Pancreas (tissue), 10 donors: ENCODE measurements at places on chromosomes 6 and 20. TPM values are rescaled to one million over a fixed set of nuclear protein-coding genes. Genes with fewer than 3 reads are reported as not detected.

The MPIG6B gene
- not detected for polyA plus RNA-seq

The ADGRG6 gene
- 1.6 TPM for polyA plus RNA-seq

The RAET1L gene
- not detected for polyA plus RNA-seq

The RAMACL gene
- polyA plus RNA-seq, result 0.49 TPM

The PPP1R3G gene
- 0.09 TPM for polyA plus RNA-seq

The SLC16A10 gene
- polyA plus RNA-seq, result 5.1 TPM

GRCh38 chr20:63196768-63197470, 19.0 kb downstream of the YTHDF1 start:
- H3K4me3 ChIP-seq, result no peak overlapping the region
- no peak for DNase-seq
- H3K27ac ChIP-seq, result no peak overlapping the region

DNA sequence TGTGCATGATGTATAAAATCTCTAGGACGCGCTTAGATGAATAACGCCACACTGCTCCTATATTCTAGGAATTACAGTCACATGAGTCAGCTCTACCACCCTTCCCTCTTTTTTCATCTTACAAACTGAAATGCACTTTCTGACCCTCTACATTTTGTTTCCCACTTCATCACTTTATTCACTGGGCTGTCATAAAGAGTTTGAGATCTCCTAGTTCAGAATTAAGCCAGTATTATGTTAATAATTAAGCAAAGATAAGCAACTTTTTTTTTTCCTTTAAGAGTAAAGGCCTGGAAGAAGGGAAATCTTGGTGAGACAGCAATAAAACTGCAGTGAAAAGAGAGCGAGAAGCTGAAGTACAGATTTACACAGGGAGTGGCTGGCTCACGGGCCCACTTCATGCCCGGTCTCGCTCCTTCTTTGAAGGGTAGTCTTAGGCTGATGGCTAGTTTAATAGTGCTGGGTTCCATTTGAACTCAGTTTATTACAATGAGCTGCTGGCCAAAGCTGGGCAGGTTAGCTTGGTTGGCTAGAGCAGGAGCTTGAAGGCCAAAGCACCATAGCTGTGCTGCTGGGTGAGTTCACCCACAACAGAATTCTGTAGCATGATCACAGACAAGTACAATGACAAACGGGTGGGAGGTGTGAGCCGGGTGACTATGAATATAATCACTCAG, 110.6 kb downstream of the MAP7 start:
- H3K27ac ChIP-seq, result no peak overlapping the region
- no peaks in the 10 kb centered on the region for H3K36me3 ChIP-seq
- H3K27me3 ChIP-seq, result no peaks in the 10 kb centered on the region
- peak; percentile 15 for DNase-seq

DNA sequence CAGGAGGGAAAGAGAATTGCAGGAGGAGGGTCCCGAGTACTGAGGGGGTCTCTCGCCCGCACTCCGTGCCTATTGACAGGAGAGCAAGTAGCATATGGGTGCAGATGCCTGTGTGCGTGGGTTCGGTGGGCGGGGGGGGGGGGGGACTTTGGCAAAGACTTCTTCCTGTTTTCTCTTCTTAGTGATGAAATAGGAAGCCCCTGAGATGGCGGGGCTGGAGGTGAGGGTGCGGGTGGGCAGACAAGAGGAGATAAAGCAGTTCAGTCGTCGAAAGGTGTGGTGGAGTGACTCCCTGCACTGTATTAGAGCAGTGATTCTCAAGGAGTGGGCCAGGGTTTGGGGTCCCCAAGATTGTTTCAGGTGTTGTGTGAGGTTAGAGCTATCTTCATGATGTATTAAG, 3.7 kb downstream of the NAA20 start:
- H3K36me3 ChIP-seq, result no peaks in the 10 kb centered on the region
- peaks cover 21% of the 10 kb centered on the region for H3K4me1 ChIP-seq
- no peak overlapping the region for H3K27ac ChIP-seq
- no peaks in the 10 kb centered on the region for H3K27me3 ChIP-seq
- DNase-seq, result no peak

GRCh38 chr6:71446470-71446869, 157.9 kb downstream of the OGFRL1 start:
- H3K27me3 ChIP-seq, result no peaks in the 10 kb centered on the region
- H3K4me3 ChIP-seq, result no peak overlapping the region
- H3K27ac ChIP-seq, result no peak overlapping the region
- no peaks in the 10 kb centered on the region for H3K4me1 ChIP-seq
- no peaks in the 10 kb centered on the region for H3K36me3 ChIP-seq

DNA sequence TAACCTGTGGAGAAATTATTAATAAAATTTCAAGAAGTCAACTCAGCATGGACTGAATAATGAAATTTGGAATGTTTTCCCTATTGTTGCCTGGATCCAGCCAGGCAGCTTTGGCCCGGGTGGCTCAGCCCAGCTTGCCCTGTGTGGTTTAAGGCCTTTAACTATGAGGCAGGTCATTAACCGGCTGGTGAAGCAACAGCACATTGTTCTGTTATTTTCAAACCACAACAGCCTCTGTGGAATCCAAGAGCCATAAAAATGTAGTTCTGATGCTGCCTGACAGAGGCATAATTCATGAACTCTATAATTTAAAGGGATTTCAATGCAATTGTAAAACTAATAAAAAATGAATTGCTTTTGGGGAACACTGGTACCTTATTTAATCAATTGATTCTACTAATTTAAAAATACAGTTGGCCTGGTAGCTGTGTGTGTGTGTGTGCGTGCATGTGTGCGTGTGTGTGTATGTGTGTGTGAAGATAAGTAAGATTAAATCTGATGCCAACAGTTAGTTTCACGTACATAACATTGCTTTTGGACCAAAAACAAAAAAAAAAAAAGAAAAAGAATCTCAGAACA, 117.7 kb downstream of the RPS12 start:
- H3K27ac ChIP-seq, result peak overlapping the region; percentile 6
- H3K4me1 ChIP-seq, result no peaks in the 10 kb centered on the region
- H3K27me3 ChIP-seq, result no peaks in the 10 kb centered on the region
- no peak overlapping the region for H3K4me3 ChIP-seq
- no peaks in the 10 kb centered on the region for H3K36me3 ChIP-seq

- no peak overlapping the region for H3K27ac ChIP-seq
- H3K4me3 ChIP-seq, result no peak overlapping the region
- no peaks in the 10 kb centered on the region for H3K4me1 ChIP-seq
- H3K36me3 ChIP-seq, result no peaks in the 10 kb centered on the region
- H3K27me3 ChIP-seq, result no peaks in the 10 kb centered on the region
These were observed 661 bp downstream of the FNDC11 start for GRCh38 chr20:63554361-63555278.

DNA sequence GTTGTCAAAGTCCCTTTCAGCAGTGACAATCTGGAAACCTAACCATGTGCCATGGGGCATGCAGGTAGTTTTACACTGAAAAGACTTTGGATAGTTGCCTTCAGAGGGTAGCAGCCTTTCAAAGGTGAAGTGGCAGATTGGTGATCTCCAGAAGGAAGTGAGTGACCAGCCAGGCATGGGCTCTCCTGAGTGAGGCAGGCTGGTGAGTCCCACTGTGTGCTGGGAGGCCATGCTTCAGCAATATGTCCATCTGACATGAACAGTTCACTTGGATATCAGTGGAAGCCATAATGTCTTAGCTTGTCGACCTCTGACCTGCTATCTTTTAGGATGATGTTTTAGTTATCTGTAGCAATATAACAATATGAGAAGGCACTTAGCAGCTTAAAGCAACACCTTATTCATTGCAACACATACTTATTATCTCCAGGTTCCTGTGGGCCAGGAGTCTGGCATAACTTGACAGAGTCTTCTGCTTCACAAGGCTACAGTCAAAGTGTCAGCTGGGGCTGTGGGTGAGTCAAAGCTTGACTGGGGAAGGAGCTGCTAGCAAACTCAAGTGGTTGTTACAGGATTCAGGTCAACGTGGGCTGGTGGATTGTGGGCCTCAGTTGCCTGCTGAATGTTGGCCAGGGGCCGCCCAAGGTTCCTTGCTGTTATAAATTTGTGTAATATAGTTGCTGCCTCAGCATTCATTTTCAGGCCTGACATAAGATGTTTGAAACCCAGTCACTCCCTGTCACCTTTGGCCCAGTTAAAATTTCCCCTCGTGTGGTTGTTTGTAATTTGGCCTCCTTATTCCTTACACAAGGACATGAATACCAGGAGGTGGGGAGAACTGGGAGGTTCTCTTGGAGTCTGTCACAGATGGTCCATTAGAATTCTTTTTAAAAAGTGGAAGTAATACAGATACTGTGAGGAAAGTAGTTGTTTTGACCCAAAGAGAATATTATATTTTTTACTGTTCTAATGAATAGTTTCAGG, 100.2 kb downstream of the UST start:
- peaks cover 17% of the 10 kb centered on the region for H3K4me1 ChIP-seq
- H3K4me3 ChIP-seq, result no peak overlapping the region
- no peaks in the 10 kb centered on the region for H3K27me3 ChIP-seq
- DNase-seq, result no peak
- H3K27ac ChIP-seq, result peak overlapping the region; percentile 8
- no peaks in the 10 kb centered on the region for H3K36me3 ChIP-seq

GRCh38 chr6:169211881-169212280, 41.8 kb downstream of the THBS2 start:
- DNase-seq, result no peak
- no peak overlapping the region for H3K27ac ChIP-seq
- no peaks in the 10 kb centered on the region for H3K36me3 ChIP-seq
- no peak overlapping the region for H3K4me3 ChIP-seq
- no peaks in the 10 kb centered on the region for H3K27me3 ChIP-seq
- H3K4me1 ChIP-seq, result peaks cover 9% of the 10 kb centered on the region

- no peak overlapping the region for H3K27ac ChIP-seq
- H3K36me3 ChIP-seq, result no peaks in the 10 kb centered on the region
- H3K4me1 ChIP-seq, result no peaks in the 10 kb centered on the region
- H3K4me3 ChIP-seq, result no peak overlapping the region
- DNase-seq, result no peak
These were observed 5.9 kb downstream of the OCSTAMP start for GRCh38 chr20:46544576-46544975.

DNA sequence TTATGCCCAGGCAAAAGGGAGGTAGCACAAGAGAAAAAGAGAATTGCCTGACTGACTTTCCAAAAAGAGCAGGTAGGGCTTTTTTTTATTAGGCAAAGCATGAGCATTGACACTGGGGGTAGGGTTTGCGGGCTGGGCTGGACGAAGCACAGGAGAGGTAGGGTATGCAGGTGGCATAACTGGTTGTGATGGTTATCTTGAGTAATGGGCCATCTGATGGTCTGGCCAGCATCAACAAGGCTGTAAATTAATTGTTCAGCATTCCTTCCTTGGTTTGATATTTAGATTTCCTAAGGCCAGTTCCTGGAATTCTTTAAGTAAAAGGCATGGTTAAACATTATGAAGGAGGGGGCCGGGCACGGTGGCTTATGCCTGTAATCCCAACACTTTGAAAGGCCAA, 13.9 kb upstream of the BFSP1 start:
- no peak for DNase-seq
- H3K27me3 ChIP-seq, result no peaks in the 10 kb centered on the region
- no peak overlapping the region for H3K4me3 ChIP-seq
- H3K27ac ChIP-seq, result no peak overlapping the region
- no peaks in the 10 kb centered on the region for H3K36me3 ChIP-seq
- no peaks in the 10 kb centered on the region for H3K4me1 ChIP-seq

- no peak overlapping the region for H3K4me3 ChIP-seq
- H3K27ac ChIP-seq, result no peak overlapping the region
- DNase-seq, result no peak
- H3K27me3 ChIP-seq, result peaks cover 3% of the 10 kb centered on the region
- H3K4me1 ChIP-seq, result no peaks in the 10 kb centered on the region
These were observed 167.8 kb downstream of the SLC24A3 start for GRCh38 chr20:19380211-19380610.

DNA sequence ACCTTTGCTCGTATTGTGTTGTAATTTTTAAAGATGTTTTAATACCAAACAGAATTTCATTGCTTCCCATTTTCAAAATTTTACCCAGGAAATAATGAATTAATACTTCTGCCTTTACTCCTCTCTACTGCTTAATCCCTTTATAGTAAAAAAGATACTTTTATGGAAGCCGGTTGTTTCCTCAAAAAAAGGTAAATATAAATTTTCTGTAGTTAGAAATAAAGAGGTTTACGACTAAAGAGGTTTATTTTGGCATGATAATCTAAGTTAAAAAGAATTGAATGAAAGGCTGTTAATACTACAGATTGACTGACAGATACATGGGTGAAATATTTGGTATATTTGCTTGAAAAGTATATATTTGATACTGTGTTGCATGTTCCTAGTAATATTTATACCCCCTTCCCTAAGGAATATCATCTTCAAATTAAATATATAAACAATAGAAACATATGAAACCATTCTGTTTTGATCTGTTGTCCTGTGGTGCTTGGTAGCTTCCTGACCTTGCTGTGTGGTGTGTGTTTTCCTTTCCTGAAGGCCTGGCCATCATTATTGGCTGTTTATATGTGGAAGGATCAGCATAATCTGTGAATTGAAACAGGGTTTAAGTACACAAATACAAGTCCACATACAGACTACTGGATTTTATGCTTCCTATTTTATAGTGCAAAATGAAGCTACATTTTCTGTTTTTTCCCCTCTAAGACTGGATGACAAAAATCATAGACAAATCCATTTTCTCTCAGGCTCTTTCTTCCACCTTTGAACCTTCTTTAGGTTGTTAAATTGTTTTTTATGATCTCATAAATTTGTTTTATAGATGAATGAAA, 2.3 kb downstream of the LIN28B start:
- peaks cover 26% of the 10 kb centered on the region for H3K27me3 ChIP-seq
- H3K36me3 ChIP-seq, result no peaks in the 10 kb centered on the region
- H3K4me3 ChIP-seq, result no peak overlapping the region
- no peak for DNase-seq
- no peak overlapping the region for H3K27ac ChIP-seq

DNA sequence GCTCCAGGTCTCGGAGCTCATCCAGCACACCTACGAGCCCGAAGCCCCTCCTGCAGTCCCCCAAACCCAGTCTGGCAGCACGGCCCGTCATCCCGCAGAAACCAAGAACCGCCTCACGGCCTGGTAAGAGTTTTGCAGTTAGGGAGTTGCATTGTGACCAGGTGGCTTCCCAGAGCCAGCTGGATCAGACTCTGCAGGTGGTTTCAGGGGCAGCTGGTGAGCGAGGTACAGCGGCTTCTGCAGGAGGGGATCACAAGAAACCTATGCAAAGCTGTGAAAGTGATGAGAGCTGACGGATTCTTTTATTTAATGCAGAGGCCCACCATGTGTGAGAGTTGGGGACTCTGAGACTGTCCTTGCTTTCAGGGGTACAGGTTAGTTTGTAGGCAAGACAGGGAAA, 45.9 kb upstream of the SCGN start:
- DNase-seq, result no peak
- no peaks in the 10 kb centered on the region for H3K4me1 ChIP-seq
- H3K36me3 ChIP-seq, result no peaks in the 10 kb centered on the region
- H3K27me3 ChIP-seq, result no peaks in the 10 kb centered on the region

GRCh38 chr6:162442687-162443086, 284.9 kb downstream of the PRKN start:
- no peak overlapping the region for H3K4me3 ChIP-seq
- no peaks in the 10 kb centered on the region for H3K4me1 ChIP-seq
- H3K27me3 ChIP-seq, result no peaks in the 10 kb centered on the region
